Progenitor cell of endocrine pancreas (in vitro differentiated cells): ENCODE measurements at places on chromosomes 12 and 14.

DNA sequence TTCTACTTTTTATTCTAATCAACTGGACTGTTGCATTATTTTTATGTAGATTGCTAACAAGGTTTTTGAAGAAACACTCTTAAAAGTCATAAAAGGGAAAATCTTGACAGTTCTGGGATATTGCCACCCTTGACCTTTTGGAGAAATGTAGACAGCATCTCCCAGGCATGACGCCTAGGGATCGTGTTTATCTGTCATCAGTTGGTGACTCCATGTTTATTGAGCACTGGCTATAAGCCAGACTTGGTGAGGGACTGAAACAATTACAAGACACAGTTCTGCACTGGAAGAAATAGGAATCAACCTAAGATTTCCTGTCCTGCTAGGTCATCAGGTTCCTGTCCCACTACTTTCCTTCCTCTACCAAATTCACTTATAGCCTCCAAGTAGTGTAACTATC is 34.5 kb downstream of the HMGA2 start:
- no peak overlapping the region for H3K4me3 ChIP-seq
- peaks cover 15% of the 10 kb centered on the region for H3K36me3 ChIP-seq
- peaks cover 5% of the 10 kb centered on the region for H3K4me1 ChIP-seq
- H3K27ac ChIP-seq: no peak overlapping the region
- H3K27me3 ChIP-seq: no peaks in the 10 kb centered on the region
- no peak for DNase-seq

DNA sequence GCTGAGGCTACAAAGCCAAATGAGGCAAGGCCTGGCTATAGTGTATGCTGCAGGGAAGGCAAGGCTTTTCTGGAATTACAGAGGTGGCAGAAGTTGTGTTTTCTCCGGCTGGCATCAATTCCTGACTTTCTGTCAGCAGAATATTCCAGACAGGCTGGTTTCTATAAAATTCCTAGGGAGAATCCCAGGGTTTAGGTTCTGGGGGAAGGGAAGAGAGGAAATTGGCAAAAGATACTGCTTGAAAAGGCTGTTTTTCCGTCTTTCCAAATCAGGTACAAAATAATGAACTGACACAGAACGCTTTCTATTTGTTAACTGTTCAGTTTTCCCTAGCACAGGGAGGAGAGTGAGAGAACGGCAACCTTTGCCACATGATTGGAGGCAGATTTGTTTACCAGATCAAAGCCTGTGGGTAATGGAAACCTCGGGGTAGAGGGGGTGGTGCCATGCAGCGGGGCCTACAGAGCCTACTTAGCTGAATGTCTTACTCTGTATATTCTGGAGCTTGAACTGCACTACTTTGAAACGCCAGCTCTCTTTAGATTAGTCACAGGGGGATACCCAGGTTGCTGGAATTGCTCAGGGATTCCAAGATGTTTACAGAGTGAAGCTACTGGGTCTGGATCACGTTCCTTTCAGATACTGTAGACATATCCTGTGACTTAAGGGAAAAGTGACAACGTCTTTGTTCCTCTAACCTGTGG is 65.8 kb upstream of the DACT1 start:
- peaks cover 9% of the 10 kb centered on the region for H3K4me1 ChIP-seq
- peaks cover 4% of the 10 kb centered on the region for H3K27me3 ChIP-seq
- peak overlapping the region; percentile 39 for H3K27ac ChIP-seq
- DNase-seq: no peak
- H3K36me3 ChIP-seq: no peaks in the 10 kb centered on the region

DNA sequence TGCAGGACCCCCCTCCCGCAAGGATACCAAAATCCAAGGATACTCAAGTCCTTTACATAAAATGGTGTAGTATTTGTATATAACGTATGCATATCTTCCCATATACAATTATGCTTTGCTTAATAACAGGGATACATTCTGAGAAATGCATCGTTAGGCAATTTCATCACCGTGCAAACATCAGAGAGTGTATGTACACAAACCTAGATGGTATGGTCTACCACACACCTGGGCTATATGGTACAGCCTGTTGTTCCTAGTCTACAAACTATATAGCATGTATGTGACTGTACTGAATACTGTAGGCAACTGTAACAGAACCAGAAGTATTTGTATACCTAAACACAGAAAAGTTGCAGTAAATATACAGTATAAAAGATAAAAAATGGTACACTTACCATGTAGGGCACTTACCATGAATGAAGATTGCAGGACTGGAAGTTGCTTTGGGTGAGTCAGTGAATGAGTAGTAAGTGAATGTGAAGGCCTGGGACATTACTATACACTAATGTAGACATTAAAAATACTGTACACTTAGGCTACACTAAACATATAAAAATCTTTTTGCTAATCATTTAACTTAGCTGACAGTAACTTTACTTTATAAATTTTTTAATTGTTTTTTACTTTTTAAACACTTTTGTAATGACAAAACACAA is 141.1 kb downstream of the SLC41A2 start:
- H3K4me3 ChIP-seq: no peak overlapping the region
- DNase-seq: no peak
- H3K36me3 ChIP-seq: no peaks in the 10 kb centered on the region
- no peaks in the 10 kb centered on the region for H3K4me1 ChIP-seq
- H3K27me3 ChIP-seq: no peaks in the 10 kb centered on the region
- no peak overlapping the region for H3K27ac ChIP-seq

GRCh38 chr14:46840944-46841720 is 189.6 kb upstream of the RPL10L start:
- H3K27me3 ChIP-seq: no peaks in the 10 kb centered on the region
- no peak overlapping the region for H3K27ac ChIP-seq
- H3K4me1 ChIP-seq: no peaks in the 10 kb centered on the region
- H3K4me3 ChIP-seq: no peak overlapping the region

DNA sequence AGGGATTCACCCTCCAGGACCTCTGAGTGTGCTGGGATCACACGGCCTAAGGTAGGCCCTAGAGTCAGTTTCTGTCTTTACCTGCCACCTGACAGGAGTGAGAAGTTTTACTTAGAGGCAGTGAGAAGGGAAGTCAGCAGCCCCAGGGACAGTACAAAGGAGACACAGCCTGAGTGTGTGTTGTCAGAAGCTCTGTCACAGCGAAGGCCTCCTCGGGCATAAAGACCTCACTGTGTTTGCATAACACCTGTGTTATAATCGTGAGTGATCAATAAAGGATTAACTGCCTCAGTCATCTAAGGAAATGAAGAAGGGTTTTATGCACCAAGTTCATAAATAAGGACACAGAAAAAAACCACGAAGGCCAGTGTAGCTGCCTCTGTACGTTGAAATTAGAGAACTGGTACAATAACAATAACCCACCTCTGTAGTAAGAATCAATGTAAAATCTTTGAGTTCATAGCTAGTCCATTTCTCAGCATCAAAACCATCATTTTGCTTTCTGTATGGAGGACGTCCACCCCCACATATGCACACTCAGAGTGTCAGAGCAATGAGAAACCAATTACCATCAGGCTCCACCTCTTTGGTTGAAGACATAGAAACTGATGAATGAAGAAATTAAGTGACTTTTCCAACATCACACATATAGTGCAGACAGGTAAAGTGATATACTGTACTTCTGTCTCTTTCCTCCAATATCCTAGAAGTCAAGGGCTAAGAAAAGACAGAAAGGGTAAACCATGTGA is 159.3 kb downstream of the DAD1 start:
- no peak overlapping the region for H3K4me3 ChIP-seq
- H3K4me1 ChIP-seq: peaks cover 13% of the 10 kb centered on the region
- no peaks in the 10 kb centered on the region for H3K36me3 ChIP-seq
- no peak overlapping the region for H3K27ac ChIP-seq

DNA sequence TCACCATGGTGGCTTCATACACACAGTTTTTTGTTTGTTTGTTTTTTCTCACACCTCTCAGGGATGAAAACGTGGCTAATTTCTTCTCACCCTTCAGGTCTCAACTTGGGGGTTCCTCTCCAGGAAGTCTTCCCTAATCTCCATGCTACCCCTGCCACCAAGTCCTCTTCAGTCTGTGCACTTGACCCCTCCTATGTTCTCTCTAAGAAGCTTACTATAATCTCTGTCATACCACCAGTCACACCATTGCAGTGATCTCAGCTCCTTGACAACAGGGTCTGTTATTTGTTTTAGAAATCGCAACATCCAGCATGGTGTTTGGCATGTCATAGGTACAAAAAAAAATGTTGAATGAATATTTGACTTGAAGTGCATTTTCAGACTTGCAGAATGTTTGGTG is 83.4 kb downstream of the PRORP start:
- peaks cover 4% of the 10 kb centered on the region for H3K36me3 ChIP-seq
- DNase-seq: no peak
- no peaks in the 10 kb centered on the region for H3K27me3 ChIP-seq

DNA sequence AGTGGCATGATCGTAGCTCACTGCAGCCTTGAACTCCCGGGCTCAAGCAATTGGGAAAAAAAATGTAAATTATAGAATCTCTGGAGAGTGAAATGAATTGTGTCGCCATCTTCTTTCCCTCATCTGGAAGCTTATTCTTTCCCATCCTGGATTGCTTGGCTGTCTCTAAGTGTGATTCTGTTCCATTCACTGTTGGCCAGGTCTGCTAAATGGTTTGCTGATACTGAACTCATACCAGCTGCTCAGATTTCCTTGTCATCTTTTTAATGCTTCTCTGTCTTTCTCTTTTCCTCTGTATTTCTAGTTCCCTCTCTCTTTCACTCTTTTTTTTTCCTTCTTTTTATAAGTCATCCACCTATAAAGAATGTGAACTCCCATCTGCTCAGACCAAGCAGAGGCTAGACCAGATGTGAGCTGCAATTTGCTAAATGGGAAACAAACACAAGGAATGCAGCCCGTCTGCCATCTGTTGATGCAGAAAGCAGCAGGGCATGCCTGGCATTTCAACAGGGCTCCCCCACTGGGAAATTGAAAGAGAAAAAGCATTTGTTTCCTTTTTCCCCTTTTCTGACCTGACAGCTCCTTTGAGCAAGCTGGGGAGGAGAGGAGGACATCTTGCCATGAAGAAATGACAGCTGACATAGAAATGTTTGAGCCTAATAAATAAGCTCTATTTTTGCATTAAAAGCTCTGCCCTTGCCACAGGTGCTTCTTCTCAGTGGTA is 1823.6 kb upstream of the FLRT2 start:
- DNase-seq: no peak
- H3K27ac ChIP-seq: no peak overlapping the region
- no peak overlapping the region for H3K4me3 ChIP-seq
- no peaks in the 10 kb centered on the region for H3K36me3 ChIP-seq

DNA sequence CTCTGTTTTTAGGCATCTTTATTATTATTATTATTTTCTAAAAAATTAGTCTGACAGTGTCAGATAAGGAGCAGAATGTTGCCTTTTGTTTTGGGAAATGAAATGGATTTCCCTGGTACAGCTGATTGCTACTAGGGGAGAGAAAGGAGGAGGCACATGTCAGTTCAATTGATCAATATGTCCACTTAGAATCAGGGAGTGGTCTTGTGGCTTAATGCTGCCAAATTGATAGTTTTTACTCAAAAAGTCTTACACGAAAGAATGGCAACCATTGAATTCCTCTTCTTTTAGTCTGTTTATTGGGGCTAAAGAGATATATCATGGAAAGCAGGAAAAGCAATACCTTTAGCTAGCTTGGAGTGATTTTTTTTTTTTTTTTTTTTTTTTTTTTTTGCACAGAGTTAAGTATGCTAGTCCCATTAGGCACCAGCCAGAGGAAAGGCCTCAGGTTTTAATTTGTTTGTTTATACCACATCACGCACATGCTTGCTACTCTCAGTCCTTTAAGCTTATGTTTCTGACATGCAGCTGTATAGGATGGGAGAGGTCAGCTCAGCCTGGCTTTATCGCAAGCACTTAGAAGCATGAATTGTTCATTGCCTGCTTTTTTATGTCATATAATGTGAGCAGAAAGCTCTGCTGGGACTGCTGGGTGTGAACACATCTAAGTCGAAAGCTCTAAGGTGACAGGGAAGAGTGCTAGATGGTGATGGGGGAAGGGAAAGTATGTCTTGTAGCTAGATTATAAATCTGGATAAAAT is 1.4 kb downstream of the AKAP6 start:
- H3K4me3 ChIP-seq: no peak overlapping the region
- DNase-seq: no peak
- no peaks in the 10 kb centered on the region for H3K36me3 ChIP-seq
